ENCODE measurements at places on chromosomes 6 and 20.
A peak's percentile ranks its signal among the peaks of the same experiment; 100 is the strongest.

DNA sequence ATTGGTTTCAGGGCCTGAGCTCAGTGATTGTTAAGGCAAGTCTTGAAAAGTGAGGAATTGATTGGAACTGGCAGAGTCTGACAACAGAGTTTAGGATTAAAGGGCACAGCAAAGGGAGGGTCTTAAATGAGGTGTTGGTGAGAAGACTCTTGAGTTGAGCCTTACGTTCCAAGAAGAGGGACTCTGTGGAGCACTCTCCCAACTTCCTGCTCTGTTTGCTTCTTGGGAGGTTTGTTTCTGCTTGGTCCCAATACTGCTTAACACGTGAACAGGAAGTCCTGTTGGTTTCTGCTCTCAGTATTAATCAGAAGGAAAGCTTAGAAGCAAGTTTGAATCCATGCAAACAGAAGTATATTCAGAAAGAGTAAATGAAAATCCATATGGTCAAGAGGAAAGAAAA is 15.6 kb upstream of the SYNDIG1 start:
- no peak for DNase-seq

DNA sequence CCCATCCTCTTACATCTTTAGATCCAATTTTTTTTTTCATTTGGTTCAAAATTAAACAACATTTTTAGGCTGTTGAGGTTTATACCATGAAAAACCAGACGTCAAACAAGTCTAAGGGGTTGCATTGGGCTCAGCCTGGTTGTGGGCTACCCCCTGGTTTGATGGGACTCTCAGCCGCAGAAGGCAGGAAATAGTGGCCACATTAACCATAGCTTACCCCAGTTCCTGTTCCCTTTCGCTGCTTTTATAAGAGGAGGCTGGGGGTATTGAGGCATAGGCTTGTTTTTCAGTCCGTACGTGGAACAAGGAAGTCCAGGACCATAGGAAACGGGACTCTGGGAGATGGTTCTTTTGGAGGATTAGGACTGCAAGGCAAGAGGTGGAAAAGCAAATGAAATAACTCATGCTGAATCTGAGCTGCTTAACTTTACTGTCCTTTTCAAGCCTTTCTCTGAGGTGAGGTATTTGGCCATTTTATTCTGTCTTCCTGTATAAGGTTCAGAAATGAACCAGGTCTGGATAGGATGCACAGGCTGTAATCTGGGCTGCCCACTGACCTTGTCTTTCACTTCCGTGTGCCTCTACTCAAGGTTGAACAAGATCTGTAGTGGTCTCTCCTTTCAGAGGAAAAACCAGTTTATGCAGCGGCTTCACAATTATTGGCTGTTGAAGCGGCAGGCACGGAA is 7.7 kb downstream of the BRPF3 start:
- DNase-seq: no peak

DNA sequence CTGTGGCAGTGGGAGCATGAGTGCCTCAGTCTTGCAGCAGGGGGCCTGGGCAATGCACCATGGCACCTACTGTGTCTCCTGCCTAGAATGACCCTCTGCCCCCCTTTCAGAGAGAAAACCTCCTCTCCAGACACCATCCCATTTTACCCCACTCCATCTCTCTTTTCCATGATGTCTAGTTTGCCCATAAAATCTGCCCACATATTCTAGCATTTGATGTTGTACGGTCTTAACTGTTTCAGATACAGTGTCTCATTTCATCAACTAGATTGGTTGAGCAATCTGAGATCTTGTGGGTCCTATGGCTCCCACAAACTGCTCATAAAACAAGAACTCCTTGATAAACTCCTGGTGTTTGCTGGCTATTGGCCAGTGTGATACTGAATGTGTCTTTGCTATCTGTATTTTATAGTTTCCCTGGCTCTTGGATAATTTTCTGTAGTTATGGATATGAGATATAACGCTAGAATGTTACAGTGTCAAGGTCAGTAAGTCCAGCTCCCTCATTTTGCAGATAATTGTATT is 8.1 kb downstream of the PNPLA1 start:
- DNase-seq: no peak

DNA sequence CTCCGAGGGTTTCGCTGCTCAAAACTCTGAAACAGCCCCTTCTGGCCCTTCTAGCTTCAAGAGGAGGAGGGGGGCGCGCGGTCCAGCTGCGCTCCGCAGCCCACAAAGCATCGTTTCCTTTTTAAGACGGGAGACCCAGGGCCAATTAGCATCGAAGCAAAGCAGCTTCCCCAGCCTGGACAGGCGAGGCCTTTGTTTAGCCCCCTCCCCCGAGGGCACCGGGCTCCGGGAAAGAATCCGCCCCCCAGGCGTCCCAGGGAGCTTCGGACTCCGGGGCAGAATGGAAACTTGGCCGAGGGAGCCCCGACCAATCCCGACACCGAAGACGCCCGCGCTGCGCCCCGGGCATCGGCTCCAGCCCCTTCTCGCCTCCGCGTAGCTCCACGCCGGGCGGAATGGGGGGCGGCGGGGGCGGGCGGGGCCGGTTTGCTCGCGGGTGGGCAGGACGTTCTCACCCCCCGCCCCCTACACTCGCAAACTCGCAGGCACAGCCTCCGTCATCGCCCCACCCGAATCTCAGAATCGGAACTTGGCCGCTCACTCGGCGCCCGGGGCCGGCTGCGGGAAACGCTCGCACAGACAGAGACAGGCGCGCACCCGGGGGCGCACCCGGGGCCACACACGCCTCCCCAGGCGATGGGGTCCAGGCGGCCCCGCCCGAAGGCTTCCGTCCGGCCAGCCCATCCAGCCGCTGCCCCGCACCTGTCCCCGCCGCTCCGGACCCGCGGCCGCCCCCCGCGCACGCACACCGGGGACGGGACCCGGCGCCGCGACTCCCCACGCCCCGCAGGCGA is 628 bp downstream of the NKAIN4 start:
- DNase-seq: no peak

DNA sequence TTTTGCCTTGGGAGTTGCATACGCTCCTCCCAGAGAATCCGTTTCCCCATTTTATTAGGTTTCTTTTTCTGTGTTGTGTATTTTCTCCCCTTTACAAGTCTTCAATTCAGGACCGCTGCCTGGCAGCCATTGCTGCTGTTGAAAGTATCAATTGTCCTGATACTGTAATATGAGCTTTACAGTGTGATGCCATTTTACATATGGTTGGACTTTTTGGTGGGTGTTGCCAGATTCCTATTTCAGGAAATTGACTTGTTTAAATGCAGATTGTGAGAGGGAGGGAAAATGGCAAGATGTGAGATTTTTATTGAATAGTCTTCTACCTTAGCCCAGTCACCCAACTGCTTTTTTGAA is 1.2 kb downstream of the PANK2 start:
- peak; percentile 54 for DNase-seq

- DNase-seq: no peak
Measured at GRCh38 chr6:155313602-155314091, 637 bp downstream of the TFB1M start.
